ENCODE measurements at places on chromosomes 13 and 19.

DNA sequence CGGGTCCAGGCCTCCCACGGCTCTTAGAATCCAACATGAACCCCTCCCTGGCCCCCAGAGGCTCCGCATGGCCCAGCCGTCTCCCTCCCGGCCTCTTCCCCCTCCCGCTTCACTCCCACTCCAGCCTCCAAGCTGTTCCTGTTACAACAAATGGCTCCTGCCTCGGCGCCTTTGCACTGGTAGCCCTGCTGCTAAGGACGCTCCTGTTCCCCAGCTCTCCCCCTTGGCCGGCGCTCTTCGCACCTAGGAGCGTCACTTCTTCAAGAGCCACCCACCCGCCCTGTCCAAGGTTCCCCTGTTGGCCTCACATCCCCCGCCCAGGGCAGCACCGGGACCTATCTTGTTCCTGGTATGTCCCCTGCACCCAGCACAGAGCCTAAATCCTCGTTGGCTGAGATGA lies 9.4 kb downstream of the CCDC124 start:
- no peak for DNase-seq

DNA sequence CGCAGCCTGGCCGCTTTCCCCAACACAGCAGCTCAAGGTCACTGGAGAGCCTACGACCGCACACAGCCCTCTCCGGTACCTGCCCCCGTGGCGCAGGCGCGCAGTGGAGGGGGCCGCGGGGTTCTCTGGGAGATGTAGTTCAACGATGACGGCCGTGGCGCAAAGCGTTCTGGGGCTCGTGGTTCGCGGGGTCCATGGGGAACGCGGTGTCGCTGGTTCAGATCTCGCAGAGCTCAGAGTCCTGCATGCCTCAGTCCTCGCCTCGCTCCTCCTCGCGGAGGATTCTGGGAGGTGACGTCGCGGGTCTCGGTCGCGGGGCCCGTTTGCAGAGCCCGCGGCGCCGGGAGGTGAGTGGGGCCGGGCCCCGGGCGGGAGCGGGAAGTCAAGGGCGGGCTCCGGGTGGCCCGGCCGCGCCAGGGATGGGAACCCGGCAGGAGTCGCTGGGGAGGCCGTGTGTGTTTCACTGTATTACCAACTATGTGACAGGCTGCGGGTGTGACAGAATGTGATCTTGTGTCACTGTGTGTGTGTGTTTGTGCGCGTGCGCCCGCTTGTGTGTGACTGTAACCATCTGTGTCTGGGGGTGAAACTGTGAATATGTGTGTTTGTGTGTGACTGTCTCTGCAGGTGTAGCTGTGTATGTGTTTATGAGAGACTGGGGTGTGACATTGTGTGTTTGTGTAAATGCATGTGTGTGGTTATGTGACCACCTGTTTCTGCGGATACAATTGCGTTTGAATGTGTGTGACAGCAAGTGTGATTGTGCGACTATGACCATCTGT lies at the start of gene ZNF527:
Gene ZNF527 (plus strand): TSS at position 220 of the 782 bp plus-strand sequence. CDS start 3,100 bp downstream, outside the sequence.
- peak; percentile 97 for DNase-seq

DNA sequence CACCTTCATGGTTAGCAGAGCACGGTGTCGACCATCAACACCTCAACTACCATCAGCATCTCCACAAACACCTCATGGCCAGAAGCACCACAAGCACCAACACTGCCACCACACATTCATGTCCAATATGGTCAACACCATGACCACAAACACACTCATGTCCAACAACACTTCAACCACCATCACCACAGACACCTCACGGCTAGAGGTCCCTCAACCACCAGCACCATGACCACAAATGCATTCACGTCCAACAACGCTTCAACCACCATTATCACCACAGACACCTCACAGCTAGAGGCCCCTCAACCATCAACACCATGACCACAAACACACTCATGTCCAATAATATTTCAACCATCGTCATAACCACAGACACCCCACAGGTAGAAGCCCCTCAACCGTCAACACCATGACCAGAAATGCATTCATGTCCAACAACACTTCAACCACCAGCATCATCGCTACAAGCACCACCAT lies 10.2 kb downstream of the TRAPPC5 start:
- DNase-seq: no peak

DNA sequence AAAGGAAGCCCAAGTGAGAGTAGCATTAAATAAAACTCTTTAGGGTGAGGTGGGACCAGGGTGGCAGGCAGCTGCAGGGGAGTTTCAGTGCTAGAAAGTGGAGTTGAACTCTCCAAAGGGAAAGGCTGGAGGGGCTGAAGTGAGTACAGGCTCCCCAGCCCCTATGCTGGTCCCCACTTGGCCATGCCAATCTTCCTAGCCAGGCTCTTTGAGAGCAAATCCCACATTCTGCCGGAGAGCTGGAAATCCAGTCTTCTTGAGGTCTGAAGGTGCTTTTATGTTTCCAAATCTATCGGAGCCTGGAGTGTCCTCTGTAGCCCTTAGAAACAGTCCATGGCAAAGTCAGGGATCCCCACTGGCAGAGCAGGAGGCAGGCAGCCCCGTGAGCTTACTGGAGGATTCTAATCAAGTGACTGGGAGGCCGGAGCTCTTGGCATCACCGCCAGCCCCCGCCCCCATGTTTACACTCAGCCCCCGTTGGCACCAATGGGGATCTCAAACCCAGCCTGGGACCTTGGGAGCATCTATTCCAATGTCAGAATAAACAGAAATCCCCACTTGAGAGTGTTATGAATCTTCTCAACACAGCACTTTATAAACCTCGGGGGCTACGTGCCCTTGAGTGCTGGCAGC lies 18.3 kb downstream of the ZNF536 start:
- DNase-seq: no peak

DNA sequence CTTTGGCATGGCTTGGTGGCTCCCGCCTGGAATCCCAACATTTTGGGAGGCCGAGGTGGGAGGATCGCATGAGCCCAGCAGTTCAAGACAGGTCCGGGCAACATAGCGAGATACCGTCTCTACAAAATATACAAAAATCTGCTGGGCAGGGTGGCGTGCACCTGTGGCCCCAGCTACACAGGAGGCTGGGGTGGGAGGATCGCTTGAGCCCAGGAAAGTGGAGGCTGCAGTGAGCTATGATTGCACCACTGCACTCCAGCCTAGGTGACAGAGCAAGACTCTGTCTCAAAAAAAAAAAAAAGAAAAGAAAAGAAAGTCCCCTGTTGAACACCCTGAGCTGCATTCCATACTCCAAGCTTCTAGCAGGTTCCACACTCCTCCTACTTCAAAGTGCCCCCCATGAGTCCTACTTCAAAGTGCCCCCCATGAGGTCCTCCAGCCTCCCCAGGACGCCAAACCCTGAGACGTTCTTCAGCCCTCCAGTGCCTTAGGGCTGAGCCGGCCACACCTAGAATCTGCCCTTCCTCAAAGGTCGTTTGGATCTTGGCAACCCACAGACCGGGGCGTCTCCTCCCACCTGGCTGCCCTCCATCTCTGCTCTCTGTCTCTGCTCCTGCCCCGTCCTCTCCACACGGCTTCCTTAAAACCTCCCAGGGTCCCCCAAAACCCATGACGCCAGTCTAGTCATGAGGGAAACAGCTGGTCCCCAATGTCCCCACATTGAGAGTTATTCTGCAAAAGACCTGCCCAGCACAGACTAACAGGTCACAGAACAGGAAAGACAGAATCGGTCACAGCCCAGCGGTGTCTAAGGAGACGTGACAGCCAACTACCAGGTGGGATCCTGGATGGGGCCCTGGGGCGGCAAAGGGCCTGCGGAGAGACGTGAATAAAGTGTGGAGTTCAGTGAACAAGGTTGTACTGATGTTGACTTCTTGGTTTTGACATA lies 4.8 kb downstream of the TJP3 start:
- no peak for DNase-seq

- DNase-seq: no peak
Measured at GRCh38 chr19:19552798-19553197, 14.7 kb downstream of the CILP2 start.

DNA sequence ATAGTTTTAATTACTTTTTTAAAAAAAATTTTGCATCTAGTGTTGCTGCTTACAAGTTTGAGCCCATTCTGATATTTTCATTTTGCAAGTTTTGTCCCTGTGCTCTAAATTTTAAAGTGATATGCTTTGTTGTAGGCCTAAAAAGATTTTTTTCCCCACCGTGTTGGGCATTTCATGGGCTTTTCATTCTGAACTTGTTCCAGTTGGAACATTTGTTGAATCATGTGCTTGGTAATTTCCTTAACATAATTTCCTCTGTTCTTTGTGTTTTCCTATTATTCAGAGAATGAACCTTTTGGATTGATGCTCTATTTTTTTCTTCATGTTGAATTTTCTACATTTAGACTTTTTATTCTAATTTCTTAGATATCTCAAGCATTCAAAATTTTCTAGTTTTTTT lies 206.4 kb upstream of the SPRY2 start:
- no peak for DNase-seq

DNA sequence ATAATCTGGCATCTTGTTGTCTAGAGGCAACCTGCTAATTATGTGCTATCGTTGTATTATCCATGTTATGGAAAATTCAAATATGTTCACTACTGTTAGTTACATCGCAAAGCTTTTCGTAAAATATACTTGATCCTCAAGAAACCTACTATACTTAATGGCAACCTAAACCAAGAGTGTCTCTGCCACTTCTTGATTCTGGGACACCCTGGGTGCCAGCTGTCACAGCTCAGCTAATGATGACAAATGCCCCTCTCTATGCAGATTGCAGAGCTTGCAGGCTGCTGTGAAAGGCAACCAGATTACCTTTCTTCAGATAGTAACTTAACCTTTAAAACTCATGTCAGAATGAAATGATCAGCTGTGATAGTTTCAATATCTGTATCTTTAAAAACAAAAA lies 8.9 kb upstream of the MAB21L1 start:
- DNase-seq: no peak

DNA sequence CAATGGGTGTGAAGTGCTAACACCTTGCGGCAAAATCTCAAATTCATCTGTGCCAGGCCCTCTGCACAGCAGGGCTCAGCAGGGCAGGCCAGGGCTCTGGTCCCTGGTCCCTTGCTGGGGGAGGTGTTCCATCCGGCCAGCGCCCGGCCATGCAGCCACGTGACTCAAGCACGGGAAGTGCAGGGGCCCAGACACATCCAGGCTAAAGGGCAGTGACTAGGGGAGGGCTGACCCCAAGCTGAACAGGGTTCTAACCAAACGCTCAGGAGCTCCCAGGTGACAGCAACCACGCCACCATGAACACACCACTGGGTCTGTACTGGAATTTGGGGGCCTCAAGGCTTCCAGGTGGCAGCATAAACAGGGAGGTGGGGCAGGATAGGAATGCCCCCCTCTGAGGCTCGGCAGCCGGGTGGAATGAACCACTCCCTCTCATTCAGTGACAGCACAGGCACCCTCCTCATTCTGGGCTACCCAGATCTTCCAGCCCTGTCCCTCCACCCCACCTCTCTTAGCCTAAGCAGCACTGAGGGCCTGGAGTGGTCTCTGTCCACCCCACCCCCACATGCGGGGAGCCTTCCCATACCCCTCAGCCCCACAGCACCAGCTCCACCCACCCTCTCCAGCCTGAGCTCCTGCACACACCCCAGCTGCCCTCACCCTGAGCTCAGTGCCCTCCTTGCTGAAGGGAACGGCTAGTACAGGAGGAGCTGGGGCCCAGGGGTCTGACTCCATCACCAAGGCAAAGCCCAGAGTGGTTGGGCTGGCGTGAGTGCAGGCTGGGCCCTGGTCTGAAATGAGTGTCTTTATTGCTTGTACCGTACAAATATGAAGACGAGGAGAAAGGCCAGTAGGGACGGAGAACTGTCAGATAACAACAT lies 5.3 kb upstream of the CCNP start:
- no peak for DNase-seq

DNA sequence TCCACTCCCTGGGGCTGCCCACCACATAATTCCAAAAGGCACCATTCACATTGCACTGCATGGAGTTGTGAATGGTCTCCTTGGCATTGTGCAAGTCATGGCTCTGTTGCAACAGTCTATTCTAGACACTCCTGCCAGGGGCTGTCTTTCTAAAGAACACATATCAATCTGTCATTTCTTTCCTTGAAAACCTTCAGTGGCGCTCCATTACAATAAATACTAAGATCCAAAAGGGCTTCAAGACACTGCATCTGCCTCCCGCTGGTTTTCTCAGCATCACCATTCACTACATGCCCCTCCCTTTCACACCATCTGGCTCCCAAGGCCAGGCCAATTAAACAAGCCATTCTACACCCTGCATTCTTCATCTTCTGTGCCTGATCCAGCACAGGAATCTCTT lies 32.2 kb upstream of the TM9SF2 start:
- no peak for DNase-seq

DNA sequence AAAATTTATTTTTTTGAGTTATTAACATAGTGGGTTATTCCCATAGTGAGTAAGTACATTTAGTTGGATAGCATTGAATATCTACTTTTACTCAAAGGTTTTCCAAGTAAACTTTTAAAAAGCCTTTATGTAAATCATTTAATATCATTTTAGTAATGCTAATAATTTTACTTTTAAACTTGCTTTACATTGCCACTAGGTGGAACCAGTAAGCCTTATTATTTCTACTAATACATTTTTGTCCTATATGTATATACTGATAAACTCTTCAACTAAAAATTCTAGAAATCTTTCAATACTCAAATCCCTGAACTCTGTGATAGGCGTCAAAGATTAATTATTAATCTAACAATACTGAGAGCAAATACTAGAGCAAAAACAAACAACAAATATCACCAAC lies 1709.2 kb upstream of the PCDH20 start:
- DNase-seq: no peak

- no peak for DNase-seq
Measured at GRCh38 chr19:46472592-46472991, 1.2 kb upstream of the PNMA8A start.

DNA sequence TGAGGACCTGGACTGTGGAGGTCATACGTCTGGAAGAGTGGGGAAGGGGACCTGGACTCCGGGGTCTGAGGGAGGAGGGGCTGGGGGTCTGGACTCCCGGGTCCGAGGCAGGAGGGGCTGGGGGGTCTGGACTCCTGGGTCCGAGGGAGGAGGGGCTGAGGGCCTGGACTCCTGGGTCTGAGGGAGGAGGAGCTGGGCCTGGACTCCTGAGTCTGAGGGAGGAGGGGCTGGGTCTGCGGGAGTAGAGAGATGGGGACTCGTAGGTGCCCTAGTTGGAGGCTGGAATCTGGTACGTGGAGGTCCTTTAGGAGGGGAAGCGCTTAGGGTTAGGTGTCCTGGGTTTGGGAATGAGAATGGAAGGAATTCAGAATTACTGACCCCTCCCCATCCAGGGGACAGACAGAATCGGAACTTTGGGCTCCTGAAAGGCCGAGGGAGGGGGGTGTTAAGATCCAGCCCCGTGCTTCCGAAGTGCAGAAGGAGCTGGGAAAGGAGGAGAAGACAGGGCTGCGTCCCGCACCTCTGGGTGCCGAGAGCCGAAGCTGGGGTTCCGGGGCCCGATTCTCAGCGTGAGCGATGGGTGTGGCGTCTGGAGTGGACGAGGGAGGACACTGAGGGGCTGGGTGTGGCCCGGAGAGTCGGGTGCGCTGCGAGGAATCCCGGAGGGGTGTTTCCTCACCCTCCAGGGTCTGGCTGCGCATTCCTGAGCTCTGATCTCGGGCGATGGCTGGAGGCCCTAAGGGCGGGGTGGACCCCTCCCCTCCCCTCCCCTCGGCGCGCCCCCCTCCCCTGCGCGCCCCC lies 608 bp downstream of the MYADM start:
- DNase-seq: no peak
